NCI-H460 (cell line): ENCODE measurements at places on chromosomes 3 and 15.

GRCh38 chr3:113204371-113204770 is 7.0 kb upstream of the BOC start:
- DNase-seq, result no peak

DNA sequence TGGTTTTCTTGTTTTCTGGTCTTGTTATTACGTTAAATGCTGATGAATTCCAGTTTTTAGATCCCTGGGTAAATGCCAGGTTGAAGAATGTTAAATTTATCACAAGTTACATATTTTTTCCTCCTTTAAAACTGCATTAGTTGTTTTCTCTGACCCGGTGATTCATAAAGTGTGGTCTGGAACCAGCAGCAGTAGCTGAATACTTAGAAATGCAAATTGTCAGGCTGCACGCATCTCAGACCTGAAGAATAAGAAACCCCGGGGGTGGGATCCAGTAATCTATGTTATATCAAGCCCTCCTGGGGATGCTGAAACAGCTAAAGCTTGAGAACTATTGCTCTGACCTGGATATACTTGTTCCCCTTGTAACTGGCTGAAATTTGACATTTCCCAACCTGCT is 69.1 kb downstream of the PEX5L start:
- DNase-seq, result no peak

DNA sequence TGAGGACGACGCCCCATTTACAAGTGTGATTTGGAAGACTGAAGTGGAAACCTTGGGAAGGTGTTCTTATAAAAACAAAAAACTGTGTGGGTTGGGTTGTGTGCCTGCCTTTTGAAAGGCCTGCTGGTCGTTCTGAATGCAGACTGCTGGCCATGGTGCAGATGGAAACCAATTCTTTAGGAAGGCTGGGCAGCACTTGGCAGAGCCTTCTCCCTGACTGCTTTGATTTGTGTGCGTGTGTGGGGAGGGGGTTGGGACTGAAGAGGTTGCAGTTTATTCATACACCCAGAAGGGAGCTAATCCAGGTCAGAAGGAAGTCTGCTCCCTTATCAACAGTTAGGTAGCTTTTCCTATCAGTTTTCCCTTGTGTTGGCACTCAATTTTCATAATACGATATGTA is 288.7 kb downstream of the SOX2 start:
- DNase-seq, result no peak

- no peak for DNase-seq
Observed at GRCh38 chr3:48157202-48157840, 30.9 kb downstream of the CDC25A start.

DNA sequence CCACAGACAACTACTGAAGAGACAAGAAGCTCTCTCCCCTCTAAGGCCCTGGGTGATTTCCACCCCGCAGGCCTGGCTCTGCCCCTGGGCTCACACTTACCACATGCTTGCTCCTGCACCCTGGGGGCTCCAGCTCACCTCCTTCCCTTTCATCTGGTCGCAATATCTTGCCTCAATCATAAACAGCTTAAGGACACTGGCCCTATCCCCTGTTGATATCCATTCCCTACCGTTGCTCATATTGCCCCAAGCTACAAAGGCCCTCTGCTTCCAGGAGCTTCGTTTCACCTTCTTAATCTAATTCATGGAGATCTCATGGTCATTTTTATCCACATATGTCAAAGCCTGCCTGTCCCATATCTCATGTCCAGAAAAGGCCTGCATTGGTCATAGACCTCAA is 46.0 kb upstream of the TSEN2 start:
- DNase-seq, result no peak

DNA sequence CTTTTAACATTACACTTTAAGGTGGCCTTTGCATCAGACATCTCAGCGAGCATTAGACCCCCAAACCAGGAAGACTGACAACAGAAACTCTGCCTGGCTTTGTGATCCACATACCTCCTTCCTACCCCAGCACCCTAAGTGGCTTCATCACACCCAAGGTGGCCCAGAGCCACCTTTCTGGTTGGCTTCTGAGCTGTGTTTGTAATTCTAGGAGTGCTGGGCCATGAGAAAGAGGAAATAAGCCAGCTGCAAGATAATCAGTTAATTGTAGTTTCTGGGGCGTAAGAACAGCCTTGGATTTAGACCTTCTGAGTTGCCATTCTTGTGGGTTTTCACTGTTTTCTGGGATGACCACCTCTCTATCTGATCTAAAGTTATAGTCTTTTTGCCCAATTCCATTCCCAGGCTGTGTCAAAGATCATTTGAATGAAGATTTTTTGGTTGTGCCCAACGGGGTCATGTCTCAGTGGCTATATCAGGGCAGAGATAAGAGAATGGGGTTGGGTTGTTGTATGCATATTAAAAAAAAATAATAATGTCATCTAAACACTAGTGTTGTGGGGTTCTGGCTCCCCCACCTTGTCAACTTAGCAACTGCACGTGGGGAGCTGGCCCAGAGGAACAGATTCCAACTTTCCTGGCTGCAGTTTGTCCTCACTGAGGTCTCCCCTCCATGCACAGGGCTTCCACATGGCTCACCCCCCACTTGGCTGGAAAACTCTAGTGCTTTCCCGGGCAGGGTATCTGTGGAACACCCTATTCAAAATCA is 234.8 kb upstream of the WNT5A start:
- DNase-seq, result peak; percentile 29

- no peak for DNase-seq
Observed at GRCh38 chr15:81812456-81812855, 233.4 kb downstream of the MEX3B start.

DNA sequence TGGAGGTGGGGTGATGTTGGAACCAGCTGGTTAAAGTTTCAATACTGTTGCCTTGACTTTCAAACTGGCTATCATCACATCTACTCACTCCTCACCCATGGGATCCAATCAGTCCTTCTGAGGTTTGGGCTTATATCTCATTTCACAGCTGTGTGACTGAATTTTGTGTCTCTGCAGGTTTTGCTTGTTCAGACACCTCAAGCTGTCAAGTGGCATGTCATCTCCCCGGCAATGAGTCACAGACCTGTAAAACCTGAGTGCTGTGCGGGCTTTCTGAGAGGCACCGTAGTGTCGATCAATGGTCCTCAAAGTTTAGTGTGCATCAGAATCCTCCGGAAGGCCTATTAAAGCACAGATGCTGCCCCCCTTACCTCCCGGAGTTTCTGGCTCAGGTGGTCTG is 86.4 kb upstream of the RORA start:
- DNase-seq, result no peak

DNA sequence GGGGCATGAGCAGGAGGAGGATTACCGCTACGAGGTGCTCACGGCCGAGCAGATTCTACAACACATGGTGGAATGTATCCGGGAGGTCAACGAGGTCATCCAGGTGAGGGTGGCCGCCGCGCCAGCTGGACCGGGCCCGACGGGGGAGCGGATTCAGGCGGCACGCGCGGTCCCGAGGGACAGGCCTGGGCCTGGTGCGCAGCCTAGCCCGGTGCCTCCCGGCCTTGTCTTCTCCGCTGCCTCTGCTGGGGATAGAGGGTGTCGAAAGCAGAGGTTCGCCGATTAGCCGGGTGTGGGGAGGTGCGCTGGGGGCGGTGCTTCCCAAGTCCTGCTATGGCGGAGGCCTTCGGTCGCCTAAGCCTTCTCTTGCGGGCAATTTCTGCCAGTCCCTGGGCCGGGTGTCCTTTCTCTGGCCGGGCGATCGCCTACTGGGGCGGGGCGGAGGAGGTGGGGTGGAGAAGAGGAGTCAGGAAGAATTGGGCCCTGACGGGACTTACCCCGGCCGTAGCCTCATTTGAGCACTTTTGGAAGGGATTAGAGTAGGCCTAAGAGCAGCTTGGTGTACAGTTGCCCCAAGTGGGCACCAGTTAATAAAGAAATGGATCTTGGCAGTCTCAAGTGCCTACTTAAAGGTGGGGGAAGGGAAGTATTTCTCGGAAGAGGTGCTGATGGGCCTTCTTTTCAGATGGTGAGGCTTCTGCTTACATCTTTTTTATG is 940 bp downstream of the ARIH1 start:
- peak; percentile 43 for DNase-seq
